ENCODE measurements at places on chromosomes 4 and X.

GRCh38 chrX:77768787-77769186 lies 17.2 kb downstream of the ATRX start:
- DNase-seq = no peak

DNA sequence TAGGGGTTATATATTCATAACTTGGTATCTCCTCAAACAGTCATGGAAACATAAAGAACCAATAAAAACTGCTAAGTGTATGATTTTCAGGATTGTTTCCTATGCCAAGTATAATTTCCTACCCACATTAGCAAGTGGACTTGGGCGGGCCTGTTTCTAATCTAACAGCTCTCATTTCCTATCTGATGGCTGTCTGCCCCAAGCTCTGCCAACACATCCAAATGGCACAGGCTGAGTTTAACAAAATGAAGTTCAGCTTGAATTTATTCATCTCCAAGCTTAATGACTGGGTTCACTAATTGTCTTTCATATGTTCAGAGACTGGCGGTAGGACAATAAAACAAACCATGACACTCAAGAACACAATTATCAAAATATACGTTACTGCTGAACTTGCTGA lies 55.5 kb upstream of the S100G start:
- no peak for DNase-seq

GRCh38 chr4:41644288-41644914 lies 104.1 kb downstream of the PHOX2B start:
- peak; percentile 87 for DNase-seq

- no peak for DNase-seq
These were observed 324.1 kb downstream of the TLL1 start for GRCh38 chr4:166197166-166197565.

DNA sequence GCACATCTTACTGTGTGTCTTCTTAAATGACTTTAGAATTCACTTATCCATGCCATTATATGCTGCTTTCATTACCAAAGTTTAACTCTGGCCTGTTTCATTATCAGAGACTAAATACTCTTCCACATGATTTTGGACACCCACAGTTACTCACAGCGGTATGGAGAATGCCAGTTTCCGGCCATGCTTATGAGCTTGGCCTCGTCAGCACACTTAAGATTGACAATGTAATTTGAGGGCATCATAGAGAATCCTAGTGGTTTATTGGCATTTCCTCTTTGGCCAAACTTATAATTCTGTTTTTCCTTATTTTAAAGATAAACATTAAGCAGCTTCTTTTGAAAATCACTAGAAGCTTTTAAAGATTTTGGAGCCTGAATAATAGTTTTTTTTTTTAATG lies 104.5 kb downstream of the IRF2 start:
- DNase-seq = no peak

- no peak for DNase-seq
These were observed 53.4 kb downstream of the PPEF2 start for GRCh38 chr4:75848891-75849290.

GRCh38 chr4:87258677-87259076 lies 38.3 kb upstream of the KLHL8 start:
- no peak for DNase-seq

GRCh38 chrX:69505772-69506616 lies 1.9 kb downstream of the NALF2 start:
- no peak for DNase-seq

GRCh38 chrX:109936114-109936513 lies 66.8 kb upstream of the TMEM164 start:
- DNase-seq = no peak

DNA sequence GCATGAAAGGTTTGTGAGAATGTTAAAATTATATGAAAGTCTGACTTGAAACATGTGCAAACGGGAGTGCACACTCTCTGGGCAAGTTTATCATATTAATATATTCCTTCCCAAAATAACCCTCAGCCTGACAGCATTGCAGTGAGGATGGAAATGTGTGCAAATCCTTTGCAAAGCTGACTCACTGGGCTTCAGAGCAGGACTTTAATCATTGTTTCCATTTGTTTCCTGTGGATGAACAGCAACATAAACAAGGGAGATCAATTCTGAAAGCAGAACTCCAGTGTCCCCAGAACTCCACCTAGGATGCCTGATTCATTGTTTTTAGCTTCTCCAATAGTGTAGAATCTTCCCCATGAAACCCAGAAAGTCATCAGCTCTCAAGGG lies 32.9 kb downstream of the SLC2A9 start:
- DNase-seq = no peak

DNA sequence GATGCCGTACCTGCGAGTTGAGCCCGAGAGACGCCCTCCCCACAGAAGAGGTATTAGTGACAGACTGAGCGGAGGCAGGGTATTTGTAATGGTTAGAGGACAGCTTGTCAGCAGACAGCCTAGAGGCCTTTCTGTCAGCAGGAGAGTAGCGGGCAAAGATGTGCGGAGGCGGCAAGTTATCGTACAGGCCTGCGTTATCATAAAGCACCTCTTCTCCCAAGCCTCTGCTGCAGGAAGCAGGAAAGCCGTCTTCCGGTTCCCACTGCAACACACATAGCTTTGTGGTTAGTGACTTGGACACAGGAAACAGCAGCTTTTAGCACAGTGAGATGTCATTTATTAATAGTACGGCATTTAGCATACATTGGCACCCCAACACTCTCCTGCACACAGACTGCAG lies 158.3 kb downstream of the AFAP1 start:
- no peak for DNase-seq

DNA sequence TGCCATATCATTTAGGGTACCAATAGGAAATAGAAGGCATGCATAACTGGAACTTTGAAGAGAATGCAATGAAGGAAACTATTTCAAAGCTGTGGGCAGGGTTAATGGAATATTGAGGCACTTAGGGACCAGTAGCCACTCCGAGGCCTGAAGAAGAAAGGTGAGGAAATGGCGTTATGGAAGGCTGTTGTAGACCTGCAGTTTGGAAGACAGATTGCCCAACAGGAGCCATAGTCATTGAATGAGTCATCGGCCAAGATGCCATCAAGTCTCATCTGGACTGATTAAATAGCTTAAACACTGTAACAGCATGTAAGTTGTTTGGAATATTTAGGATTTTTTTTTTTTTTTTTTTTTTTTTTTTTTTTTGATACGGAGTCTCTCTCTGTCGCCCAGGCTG lies 11.6 kb downstream of the CXCL13 start:
- no peak for DNase-seq

- DNase-seq = no peak
These were observed 4.9 kb upstream of the CTBP1 start for GRCh38 chr4:1253831-1254230.

GRCh38 chr4:124219389-124219788 lies 493.1 kb downstream of the ANKRD50 start:
- DNase-seq = no peak

- DNase-seq = no peak
These were observed 4.7 kb upstream of the TSPYL2 start for GRCh38 chrX:53077207-53078197.

- DNase-seq = no peak
These were observed 361.0 kb upstream of the FAT1 start for GRCh38 chr4:187084701-187085100.

DNA sequence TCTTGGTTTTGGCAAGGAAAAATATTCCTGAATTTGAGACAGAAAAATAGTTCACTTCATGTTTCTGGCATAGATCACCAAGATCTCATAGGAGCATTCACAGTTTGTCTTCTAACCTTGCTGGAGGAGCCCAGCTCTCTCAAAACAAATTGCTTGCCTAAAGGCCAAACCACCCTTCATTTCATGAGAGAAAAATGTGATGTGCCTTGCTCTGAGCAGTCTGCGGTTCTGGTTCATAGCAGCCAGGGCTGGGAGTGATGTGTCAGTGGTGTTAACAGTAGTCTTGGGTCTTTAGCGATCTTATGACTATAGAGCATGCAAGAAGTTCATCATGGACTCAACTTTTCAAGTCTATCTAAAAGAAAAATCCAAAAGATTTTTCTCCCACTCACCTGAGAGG lies 183.3 kb downstream of the DCLK2 start:
- DNase-seq = no peak

DNA sequence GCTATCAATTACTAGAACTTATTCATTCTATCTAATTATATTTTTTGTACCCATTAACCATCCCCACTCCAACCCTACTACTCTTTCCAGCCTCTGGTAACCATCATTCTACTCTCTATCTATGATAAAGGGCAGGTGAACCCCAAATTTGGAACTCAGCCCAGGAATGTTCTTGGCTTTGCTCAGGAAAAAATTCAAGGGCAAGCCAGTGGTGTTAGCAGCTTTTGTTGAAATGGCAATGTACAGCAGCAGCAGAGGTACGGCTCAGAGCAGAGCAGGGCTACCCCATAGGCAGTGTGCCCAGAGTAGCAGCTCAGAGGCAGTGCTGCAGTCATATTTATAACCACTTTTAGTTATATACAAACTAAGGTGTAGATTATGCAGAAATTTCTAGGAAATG lies 138.2 kb downstream of the RNF150 start:
- DNase-seq = no peak

- no peak for DNase-seq
These were observed 68.3 kb upstream of the DDX3X start for GRCh38 chrX:41265615-41266014.

- DNase-seq = no peak
These were observed 2.3 kb downstream of the LRRC66 start for GRCh38 chr4:52017814-52018213.

DNA sequence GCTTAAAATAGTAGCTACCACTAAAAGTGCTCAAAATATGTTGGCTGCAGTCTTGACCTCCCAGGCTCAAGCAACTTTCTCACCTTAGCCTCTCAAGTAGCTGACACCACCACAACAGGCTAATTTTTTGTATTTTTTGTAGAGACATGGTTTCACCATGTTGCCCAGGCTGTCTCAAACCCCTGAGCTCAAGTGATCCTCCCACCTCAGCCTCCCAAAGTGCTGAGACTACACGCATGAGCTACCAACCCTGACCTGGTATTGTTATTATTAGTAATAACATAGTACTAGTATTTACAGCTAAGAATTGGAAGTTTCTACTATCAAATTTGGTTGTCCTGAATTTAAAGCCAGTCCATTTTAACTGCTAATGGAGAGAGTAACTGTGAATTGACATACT lies 18.0 kb downstream of the STAP1 start:
- DNase-seq = no peak

DNA sequence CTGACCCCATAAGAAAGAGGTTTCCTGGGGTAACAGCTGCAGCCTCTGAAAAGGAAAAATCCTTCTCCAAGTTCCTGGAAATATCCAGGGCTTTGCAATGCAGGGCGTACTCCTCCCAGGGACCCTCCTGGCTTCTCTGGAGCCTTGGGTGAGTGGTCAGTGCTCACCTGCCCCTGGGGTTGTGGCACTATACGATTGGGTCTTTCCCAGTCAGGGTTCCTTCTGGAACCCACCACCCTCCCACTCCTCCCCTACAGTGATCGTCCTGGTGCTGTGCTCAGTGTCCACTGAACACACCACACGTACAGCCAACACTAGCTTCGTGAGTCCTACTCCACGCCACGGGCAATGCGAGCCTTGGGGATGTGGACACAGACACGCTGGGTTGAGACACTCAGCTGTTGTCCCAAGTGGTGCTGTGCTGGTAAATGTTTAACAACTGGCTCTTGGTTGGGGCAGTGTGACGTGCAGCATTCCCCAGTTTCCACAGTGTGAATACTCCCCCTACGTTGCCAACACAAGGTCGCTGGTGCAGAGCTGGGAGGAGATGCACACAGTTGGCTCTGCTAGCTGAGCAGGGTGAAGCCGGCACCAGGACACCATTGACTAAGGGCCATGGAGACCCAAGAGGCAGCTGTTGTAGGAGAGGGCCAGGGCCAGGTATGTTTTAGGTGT lies 65.4 kb downstream of the HTRA3 start:
- DNase-seq = no peak

GRCh38 chrX:16138108-16138427 lies 14.7 kb downstream of the GRPR start:
- DNase-seq = no peak

- no peak for DNase-seq
These were observed 41.3 kb downstream of the C4orf50 start for GRCh38 chr4:5976921-5977320.

DNA sequence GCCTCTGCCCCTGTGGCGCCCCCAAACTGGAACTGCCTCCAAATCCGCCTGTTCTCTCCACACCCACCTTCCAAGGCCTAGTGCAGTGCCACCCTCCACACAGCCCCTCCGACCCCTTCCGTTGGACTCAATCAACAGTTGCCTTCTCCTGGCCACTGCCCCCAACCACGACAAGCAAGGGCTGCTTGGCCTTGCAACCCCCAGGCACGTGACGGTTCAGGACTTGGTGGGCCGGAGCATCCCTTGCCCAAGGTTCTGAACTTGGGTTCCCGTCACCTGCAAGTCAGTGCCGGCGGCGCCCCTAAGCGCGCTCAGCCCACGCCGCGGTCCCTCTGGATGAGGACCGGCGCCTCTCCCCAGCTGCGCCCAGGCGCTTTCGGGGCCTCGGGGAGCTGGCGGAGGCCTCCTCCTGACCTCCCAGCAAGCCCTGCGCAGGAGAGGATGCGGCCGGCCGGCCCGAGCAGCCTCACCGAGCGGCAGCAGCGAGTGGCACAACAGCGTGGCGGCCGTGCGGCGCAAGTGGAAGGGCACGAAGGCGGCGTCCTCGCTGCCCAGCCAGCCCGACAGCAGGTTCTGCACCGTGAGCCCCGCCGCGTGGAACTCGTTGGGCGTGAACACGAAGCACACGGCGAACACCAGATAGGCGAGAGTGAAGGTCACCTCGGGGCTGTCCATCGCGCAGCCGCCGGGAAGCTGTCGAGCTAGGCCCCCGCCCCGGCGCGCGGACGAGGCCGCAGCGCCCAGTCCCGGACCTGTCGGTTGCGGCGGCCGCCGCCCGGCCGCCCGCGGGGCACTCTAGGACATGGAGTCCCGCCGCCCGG lies 750 bp downstream of the TMEM129 start:
- DNase-seq = peak; percentile 52

GRCh38 chr4:130393642-130394041 lies 1297.7 kb downstream of the C4orf33 start:
- DNase-seq = peak; percentile 19

DNA sequence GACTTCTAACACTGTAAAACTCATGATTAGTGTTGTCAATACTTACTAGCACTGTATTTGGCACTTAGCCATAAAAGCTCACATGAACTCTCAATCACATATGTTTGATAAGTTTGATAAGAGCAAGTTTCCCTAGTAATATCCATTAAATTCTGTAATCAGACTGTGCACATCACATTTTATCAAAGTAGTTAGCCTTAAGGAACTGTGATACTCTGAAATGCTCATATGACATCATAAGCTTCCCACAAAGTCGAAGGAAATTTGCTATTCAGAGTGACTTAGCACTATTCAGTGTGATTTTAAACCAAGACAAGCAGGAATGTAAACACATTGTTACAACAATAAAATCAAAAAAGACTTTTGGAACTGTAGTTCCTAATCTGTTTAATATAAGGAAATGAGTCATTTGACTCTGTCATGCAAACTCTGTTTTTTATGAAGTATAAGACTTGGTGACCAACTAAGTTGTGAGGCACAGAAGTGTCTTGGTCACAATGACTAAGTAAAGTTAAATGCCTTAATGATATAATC lies 6.7 kb downstream of the SLC7A11 start:
- DNase-seq = no peak

- DNase-seq = no peak
These were observed 221.7 kb downstream of the RBMX2 start for GRCh38 chrX:130623518-130623917.

- DNase-seq = no peak
These were observed 1953.0 kb upstream of the IGFBP7 start for GRCh38 chr4:59063015-59063720.
